Glutamatergic neuron (in vitro differentiated cells): ENCODE measurements at places on chromosomes 13 and 19. TPM values are rescaled to one million over a fixed set of nuclear protein-coding genes. Genes with fewer than 3 reads are reported as not detected.

- H3K27me3 ChIP-seq = peaks cover 2% of the 10 kb centered on the region
- no peak overlapping the region for H3K4me3 ChIP-seq
- no peak overlapping the region for H3K27ac ChIP-seq
- H3K36me3 ChIP-seq = no peaks in the 10 kb centered on the region
- DNase-seq = no peak
These were observed 14.0 kb downstream of the EXOSC8 start for GRCh38 chr13:37014609-37015008.

DNA sequence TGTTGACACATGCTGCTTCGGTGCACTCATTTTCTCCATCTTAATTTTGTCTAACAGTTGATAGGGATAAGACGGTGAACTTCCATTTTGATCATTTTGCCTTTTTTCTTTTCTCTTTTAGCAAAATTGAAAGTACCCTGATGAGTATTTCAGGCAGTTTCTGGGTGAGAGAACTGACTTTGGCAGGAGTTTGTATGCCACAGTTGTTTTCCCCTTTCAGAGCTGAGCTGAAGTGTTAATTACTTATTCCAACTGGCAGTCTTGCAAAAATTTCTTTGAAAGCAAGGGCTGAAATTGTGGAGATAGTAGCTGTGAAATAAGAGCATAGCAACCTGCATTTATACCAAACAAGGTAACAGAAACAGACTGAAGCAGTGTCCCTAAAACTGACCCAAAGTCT lies 180.2 kb downstream of the SLITRK5 start:
- no peaks in the 10 kb centered on the region for H3K36me3 ChIP-seq
- no peak overlapping the region for H3K4me3 ChIP-seq

Gene THSD1
- 0.27 TPM for total RNA-seq

- peaks cover 2% of the 10 kb centered on the region for H3K27me3 ChIP-seq
- H3K27ac ChIP-seq = no peak overlapping the region
- no peaks in the 10 kb centered on the region for H3K36me3 ChIP-seq
- no peaks in the 10 kb centered on the region for H3K4me1 ChIP-seq
These were observed 3.9 kb upstream of the CEBPA start for GRCh38 chr19:33306191-33306590.

Gene ALG11
- 46.4 TPM for total RNA-seq

- peaks cover 8% of the 10 kb centered on the region for H3K27me3 ChIP-seq
- peaks cover 7% of the 10 kb centered on the region for H3K36me3 ChIP-seq
- H3K4me1 ChIP-seq = no peaks in the 10 kb centered on the region
- no peak overlapping the region for H3K27ac ChIP-seq
- DNase-seq = no peak
These were observed 2.6 kb upstream of the HAUS5 start for GRCh38 chr19:35609851-35610353.

- peaks cover 16% of the 10 kb centered on the region for H3K4me1 ChIP-seq
- H3K27ac ChIP-seq = peak overlapping the region; percentile 48
- peaks cover 9% of the 10 kb centered on the region for H3K27me3 ChIP-seq
- H3K36me3 ChIP-seq = peaks cover 6% of the 10 kb centered on the region
- H3K4me3 ChIP-seq = peak overlapping the region; percentile 70
- peak; percentile 70 for DNase-seq
These were observed 7.9 kb downstream of the UNC13A start for GRCh38 chr19:17680230-17680722.

Gene RAB3A
- total RNA-seq = 77.4 TPM

Gene EPS8L1
- total RNA-seq = 114 TPM

Gene KLK4
- 0.66 TPM for total RNA-seq

Gene RNF17
- not detected for total RNA-seq
